NCI-H2081 (cell line): ENCODE measurements at places on chromosomes 4 and X.
A peak's percentile ranks its signal among the peaks of the same experiment; 100 is the strongest.

- DNase-seq: no peak
Measured at GRCh38 chrX:48910926-48911411, 477 bp downstream of the SLC35A2 start.

GRCh38 chr4:78862314-78862737, 76.9 kb downstream of the PAQR3 start:
- DNase-seq: no peak

- peak; percentile 24 for DNase-seq
Measured at GRCh38 chr4:2961421-2961810, 1.8 kb downstream of the NOP14 start.

DNA sequence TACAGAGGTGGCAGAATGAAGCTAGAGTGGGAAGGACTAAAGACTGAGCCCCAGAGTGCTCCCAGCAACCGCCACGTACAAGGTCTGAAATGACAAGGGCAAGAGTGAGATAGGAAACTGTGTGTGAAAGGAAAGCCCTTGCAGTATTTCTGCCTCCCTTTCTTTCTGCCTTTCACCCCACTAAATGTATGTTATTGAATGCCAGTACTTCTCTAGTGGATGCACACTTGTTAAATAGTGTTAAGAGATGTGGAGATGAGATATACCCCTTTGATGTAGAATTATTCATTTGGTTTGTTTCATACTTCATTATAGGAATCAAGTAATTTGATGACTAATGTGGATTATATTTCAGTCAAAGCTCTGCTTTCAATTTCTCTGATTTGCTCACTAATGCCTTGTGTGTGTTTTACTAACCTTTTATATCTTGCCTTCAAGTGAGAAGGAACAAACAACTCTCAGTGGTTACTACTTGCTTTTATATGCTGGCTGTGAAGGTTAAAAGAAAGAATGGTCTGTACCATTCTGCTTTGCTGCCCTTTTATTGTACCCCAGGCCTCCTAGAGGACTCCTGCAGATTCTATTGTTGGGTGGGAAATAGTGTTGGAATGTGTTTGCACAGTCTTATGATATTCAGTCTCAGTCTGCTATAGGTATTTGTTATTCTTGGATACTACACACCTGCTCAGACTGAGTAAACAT, 8.0 kb upstream of the ANXA3 start:
- DNase-seq: no peak

GRCh38 chr4:73422458-73422752, 13.6 kb upstream of the AFP start:
- no peak for DNase-seq

GRCh38 chr4:137774501-137774900, 242.2 kb upstream of the PCDH18 start:
- DNase-seq: no peak

DNA sequence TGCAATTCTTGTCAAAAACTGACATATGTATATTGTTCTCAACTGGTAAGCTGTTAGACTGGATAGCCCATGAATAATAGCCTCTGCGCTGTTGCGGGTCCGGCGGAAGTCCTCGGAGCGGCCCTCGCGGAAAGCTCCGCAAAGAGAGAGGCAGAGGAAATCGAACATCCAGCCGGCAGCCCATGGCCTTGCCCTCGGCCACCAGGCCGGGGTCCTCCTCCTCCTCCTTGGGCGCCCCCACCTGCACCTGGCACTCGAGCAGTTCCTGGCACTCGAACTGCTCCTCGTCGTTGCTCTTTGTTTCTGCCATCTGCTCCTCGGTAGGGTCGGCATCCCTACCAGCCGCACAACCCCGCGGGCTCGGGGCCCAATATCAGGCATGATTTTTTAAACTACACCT, 1176.3 kb downstream of the PCDH18 start:
- no peak for DNase-seq
